Ureter (tissue), 1 donor: ENCODE measurements at places on chromosomes 5 and 9.

- DNase-seq = no peak
Observed at GRCh38 chr9:113532809-113533190, 69.3 kb downstream of the RGS3 start.

DNA sequence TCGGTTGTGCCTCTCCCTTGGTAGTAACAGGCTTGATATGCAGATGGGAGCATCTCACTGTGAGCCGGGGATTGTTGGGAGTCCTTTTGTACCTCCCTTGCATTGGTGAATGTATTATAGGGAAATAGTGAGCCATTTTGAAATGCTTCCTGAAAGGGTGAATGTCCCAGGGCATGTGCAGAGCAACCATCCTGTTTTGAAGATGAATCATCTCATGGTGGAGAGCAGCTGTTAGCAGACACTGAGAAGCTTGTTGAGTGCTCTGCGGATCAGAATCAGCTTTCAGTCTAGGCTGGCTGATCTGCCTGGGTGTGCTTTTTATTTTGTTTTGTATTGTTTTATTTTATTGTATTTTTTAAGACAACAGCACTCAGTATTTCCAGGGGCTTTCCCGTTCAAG is 29.7 kb downstream of the SLC36A1 start:
- DNase-seq = no peak

GRCh38 chr9:99296291-99296951 is 74.3 kb downstream of the SEC61B start:
- no peak for DNase-seq

DNA sequence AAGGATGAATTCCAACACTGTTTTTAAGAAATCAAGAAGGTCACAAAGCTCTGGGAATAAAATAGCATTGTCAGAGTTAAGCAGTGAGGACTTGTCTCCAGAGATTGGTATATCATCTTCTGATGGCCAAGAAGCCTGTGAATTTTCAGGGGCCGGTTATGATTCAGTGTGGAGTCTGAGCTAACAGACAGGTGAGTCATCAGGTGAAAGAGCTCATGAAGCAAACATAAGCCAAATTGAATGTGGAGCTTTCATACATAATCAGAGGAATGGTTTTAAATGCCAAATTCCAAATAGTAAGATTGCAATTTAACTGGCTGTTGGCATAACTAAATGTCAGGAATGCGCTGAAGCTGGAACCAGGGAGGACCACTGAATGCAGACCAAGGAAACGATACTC is 494.2 kb downstream of the MTRR start:
- DNase-seq = no peak

DNA sequence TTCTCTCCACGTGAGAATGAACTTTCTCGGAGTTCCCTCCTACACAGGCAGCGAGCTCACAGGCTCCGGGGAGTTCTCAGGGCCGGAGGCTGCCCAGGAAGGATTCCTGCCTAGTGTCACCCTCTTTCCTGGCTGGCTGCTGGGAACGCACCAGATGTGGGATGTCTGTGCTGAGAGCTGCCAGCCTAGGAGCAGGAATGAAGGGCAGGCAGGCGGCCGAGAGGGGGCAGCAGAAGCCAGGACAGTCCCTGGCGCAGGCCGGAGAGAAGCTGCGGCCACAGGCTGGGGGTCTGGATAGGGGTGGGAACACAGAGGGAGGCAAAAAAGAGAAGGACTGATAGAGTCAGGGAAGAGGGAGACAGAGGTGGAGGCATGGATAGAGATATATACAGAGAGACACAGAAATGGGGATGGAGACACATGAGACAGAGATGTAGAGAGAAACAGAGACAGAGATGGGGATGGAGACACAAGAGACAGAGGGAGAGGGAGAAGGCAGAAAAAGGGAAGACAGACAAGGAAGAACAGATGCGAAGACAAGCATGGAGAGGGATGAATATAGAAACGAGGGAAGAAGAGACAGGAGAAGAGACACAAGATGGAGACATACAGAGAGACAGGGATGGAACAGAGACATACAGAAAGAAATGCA is 25.3 kb upstream of the ENHO start:
- peak; percentile 76 for DNase-seq

DNA sequence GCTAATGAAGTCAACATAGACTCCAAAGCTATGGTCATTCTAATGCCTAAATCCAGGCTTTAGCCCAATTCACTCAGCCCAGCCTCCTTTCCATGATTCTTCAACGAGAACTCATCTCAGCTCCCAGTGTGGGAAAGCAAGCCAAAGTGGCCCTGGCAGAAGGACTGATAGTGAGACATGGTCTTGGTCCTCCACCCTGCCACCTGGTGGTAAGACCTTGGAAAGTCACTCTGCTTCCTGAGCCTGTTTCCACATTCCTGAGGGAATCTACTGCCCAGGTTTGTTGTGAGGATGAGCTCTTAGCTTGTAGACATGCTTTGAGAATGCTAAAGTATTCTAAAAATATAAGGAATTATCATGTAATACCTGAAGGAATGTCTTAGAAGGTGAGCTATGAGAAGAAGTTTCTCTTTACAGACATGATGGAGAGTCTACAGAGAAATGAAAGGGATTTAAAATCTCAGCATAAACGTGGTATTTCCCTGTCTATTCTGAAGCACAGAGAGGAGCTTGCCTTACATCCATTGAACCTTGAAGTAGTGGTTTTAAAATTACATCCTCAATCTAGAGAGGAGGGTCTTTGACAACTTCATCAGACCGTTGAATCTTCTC is 173.5 kb downstream of the TRIM32 start:
- peak; percentile 72 for DNase-seq

DNA sequence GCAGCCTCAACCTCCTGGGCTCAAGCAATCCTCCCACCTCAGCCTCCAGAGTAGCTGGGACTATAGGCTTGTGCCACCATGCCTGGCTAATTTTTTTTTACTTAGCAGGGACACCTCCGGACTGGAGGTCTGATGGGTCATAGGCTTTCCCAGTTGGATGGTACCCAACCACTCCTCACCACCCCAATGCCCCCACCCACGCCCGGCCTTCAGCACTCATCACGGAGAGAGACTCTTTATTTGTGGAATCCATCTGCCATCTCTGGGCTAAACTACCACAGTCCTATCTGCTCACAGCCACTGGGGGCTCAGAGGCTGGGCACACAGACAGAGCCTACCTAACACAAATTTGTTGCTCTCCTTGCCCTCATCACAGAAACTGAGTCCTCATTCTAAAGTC is 58.3 kb upstream of the STXBP1 start:
- no peak for DNase-seq
